ENCODE measurements at places on chromosomes 11 and 22.

DNA sequence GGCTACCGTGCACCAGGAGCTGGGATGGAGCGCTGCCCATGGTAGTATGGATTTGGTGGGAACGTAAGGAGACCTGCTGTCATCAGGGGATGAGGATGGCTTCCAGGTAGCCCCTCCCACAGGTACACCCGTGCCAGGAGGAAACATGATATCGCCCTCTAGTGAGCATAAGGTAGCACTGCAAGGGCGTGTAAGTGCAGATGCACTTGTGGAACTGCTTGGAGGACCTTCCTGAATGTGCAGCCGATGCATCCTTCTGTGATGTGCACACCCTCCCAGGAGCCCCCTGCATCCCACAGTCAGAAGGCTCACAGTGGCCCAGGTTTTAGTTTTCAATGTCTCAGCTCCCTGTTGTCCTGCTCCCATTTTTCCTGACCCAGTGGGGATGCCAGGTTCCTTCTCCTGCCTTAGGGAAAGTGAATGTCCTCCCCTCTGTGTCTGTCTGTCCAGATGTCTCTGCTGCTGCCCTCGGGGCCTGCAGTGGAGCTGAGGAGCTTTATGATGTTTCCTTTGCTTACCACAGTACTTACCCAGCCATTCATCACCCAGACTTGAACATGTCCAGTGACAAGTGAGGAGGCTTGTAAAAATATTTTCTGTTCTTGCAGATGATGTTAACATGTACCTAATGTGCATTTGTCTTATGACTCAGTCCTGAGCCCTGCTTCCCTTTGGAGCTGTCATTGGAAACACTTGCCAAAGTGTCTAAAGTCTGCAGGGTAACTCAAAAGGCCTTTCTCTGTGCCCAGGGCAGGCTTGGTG lies 49.2 kb downstream of the DBX1 start:
- DNase-seq, result peak; percentile 53

DNA sequence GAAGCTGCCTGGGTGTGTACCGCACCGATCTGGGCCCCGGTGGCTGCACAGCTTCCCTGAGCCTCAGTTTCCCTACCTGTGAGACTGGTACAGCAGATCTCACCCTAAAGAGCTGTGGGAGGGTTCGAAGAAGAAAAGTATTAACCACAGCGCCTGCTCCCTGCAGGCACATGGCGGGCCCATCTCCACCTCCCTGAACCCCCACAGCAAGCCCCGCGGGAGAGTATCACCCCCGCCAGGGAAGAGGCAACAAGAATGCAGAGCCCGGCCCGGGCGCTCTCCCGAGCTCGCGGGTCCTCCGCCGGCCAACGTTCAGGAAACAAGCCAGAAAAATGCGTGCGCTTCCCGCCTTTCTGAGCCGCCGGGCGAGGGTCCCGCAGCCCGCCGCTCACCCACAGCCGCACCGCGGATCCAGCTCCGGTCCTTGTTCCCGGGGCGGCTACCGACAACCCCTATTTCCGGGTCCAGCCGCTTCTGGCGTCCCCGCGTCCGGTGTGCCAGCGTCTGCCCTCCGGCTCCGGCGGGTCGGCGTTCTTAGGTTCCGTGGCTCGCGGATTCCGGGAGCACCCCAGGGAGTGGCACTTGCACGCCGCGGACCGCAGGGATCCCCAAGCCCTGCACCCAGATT lies at the start of gene TOP3B:
Gene TOP3B, minus strand, starts transcription at position 450 of the 628 bp plus-strand sequence. CDS start 7,078 bp downstream, outside the sequence.
- DNase-seq, result peak; percentile 91

DNA sequence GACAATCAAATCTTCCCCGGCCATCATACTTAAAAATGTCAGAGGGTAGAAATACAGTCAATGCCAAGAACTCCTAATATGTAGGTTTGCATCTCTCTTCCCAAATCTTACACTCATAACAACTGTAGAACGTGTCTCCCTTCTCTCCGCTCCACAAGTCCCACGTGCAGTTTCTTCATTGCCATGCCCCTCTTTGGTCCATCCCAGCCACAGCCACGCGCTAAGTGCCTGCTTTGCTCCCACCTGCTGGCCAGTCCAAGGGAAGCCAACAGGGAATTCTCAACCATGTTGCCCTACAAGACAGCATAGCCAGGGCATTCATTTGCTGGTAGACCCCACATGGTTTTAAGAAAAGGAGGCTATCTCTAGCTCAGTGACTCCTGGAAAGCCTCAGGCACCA lies 420.6 kb upstream of the ISX start:
- DNase-seq, result no peak

GRCh38 chr11:1148752-1149180 lies 9.0 kb upstream of the MUC5AC start:
- no peak for DNase-seq

GRCh38 chr22:46006379-46007002 lies 29.5 kb upstream of the WNT7B start:
- DNase-seq, result peak; percentile 94

DNA sequence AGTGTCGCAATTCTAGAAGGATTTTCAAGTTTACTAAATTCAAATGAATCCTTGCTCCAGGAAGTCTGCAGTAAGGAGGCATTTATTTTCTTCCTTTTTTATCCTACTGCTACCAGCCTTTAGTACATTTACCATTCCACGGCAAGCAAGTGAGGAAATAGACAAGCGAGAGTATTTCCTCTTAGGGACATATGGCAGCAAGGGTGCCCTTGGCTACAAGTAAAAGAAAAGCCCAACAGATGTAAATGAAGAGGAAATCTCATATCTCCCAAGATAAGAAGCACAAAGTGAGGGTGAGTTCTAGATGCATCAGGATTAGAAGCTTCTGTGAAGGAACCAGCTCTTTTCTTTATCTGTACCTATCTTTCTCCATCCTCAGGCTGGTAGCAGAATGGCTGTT lies 37.8 kb upstream of the FZD4 start:
- no peak for DNase-seq

- peak; percentile 75 for DNase-seq
Measured at GRCh38 chr22:43110444-43110926, at the start of gene BIK. TSS of gene BIK (plus strand) at chr22:43110750. CDS start at chr22:43124023, 13,273 bp downstream.

DNA sequence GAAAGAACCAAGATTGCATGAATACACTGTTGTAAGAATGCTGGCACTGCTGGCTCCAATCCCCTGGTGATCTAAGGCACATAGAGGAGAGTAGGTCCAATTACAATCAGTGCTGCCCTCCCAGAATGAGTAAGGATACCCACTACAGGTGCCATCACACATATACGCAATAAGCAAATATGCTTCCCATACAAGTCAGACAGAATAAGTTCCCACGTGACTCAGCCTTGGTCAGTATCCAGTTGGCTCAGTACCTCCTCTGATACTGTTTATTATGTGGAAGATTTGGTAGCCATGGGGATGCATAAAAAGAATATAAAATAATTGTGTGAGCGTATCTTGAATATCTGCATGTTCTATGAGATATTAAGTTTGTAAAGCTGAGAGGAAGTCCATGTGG lies 8.9 kb upstream of the OR2D3 start:
- no peak for DNase-seq

GRCh38 chr22:46754110-46754799 lies 8.2 kb upstream of the TBC1D22A start:
- no peak for DNase-seq

GRCh38 chr11:18310800-18311340 lies 11.1 kb downstream of the HPS5 start:
- DNase-seq, result no peak

GRCh38 chr11:116335891-116336290 lies 436.9 kb downstream of the BUD13 start:
- DNase-seq, result no peak

DNA sequence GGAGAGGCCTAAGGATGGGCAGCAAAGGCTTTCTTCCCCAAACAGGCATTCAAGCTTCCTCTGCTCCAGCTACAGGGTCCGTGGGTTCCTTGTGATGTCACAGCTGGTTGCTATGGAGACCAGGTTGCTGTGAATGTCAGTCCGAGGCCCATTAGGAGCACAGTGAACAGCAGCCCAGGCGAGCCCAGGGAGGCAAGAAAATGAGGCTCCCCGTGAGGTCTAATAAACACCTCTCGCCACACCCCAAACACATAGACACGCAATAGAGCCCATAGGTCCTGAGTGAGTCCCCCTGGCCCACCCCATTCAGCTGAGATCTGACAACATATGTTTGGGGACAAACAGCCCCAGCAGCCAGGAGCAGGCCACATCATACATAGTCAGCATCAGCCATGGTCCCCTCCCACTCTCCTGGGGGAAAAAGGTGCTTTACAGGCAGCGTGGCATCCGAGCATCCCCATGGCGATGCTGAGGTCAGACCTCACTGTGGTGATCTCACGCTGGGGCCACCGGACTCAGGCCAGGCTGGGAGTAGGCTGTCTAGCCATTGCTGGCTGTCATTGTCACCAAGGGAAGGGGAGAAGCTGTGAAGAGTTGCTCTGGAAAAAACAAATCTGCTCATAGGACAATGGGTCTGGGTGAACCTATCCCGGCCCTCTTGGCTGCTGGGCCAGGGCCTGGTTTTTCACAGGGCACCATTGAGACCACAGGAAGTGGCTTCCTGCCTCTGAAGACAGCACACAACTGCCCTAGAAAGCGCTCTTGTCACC lies 23.1 kb upstream of the TP53I11 start:
- DNase-seq, result no peak

- DNase-seq, result no peak
Measured at GRCh38 chr22:36331306-36331911, 56.4 kb downstream of the MYH9 start.

DNA sequence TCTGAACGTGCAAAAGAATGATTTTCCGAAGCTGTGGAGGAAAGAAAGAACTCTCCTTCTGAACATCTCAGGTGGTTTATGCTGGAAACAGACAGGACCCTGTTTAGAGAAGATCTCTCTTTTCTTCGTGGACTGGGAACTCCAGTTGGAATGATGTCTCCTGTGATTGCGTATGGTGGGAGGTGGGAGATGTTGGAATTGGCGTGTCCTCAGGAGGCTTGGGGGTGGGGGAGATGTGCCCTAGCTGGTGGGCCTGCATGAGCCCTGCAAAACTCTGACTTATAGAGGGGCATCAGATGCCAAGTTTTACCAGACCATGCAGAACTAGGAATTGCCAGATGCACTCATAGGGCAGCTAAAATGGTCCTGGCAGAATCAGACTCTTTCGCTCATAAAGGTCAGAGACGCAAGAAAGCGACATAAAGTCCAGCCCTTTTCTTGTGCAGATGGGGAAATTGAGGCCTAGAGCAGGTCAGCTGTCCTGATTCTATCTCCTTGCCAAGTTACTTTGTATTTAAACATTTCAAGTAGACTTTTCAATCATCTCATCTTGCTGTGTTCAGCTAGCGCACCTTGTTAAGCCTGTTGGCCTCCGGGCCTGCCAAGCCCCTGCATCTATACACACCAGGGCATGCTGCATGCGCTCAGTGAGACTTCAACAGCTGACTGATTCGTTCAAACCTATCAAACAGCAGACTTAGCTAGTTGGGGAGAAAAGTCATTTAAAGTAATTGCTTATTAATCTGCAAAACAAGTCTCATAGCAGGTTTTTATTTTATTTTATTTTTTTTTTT lies 34.2 kb upstream of the EHF start:
- no peak for DNase-seq

DNA sequence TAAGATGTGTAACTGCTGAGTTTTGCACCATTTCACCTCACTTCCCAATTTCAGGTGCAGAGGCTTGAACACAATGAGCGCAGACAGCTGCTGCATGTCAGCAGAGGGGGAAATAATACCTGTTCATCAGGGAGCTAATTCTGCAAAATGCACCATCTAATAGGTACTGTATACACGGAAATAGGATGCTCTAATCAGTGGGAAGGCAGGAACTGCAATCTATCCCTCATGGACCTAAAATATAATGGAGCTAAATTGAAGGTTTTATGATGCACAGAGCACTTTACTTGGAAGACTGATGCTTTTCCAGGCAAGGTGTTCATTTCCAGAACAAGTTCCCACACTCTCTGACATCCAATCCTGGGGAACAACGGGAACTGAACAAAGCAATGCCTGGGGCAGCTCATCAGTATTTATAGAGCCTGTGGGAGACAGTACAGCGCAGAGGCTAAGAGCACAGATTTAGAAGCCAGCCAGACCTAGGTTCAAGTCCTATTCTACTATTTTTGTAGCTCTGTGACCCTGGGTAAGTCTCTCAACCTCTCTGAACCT lies 78.5 kb downstream of the TENM4 start:
- no peak for DNase-seq

DNA sequence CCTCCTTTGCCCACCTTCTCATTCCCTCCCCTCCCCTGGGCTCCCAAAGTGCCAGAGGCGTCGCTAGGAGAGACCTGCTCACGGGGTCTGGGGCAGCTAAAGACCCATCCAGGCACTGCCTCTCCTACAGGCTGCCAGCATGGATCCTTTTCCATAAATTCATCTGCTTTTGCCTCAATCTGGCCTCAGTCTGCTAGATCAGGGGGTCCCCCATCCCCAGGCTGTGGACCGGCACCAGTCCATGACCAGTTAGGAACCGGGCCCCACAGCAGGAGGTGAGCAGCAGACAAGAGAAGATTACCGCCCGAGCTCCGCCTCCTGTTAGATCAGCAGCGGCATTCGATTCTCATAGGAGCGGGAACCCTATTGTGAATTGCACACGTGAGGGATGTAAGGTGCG lies 12.3 kb downstream of the LTO1 start:
- DNase-seq, result no peak

GRCh38 chr11:129225190-129225589 lies 33.1 kb upstream of the ARHGAP32 start:
- DNase-seq, result no peak

DNA sequence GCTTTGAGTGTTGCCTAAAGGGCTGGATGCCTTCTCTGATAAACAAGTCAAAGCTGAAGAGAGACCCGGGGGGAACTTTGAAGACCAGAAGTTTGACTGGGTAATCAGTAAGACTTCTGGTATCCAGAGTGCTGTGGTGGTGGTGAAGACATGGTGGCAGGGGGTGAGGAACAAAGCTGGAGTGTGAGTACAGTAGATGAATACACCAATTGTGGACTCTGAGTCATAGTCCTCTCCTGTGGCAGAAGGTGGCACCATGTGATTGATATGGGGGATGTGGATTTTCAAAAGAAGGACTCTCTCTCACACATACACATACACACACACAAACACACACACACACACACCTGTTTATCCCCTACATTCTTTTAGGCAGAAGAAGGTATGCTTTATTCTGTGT lies 12.3 kb downstream of the MS4A6A start:
- DNase-seq, result no peak

DNA sequence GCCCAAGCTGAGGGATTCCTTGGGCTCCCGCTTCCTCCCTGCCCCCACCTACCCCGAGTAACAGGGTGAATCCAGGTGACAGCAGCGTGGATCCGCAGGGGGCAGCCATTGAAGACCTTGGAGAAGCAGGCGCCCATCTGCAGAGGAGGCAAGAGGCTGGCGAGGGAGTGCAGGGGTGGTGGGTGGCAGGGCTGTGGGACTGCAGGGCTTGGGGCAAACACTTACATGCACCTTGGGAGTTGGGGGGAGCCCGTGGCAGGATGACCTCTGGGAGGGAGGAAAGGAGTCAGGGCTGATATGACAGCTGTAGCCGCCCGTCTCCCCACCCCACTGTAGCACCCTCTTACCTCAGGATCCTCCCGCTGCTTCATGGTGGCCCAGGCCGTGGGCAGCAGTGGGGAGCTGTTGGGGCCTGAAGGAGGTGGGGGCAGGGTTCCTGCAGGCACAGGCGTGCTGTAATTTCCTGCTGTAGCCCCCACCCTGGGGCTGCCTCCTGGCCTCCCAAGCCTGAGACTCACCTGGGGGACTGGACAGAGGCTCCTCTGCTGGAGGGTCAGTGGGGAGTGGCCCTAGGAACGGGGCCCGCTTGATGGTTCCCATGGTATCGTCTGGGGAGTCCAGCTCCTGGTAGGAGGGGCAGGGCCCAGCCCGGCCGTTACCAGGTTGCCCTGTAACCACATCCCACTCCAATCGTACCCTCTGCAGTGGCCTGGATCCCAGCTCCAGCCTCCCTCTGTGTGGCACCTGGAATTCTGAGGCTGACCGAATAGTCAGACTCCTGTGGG lies 6.1 kb downstream of the MAP4K2 start:
- no peak for DNase-seq

- DNase-seq, result no peak
Measured at GRCh38 chr11:126011265-126011664, 51.4 kb downstream of the CDON start.

Data from eye (tissue), 1 donor.